T-helper 1 cell (primary cell): ENCODE measurements at places on chromosomes 6 and 20.

DNA sequence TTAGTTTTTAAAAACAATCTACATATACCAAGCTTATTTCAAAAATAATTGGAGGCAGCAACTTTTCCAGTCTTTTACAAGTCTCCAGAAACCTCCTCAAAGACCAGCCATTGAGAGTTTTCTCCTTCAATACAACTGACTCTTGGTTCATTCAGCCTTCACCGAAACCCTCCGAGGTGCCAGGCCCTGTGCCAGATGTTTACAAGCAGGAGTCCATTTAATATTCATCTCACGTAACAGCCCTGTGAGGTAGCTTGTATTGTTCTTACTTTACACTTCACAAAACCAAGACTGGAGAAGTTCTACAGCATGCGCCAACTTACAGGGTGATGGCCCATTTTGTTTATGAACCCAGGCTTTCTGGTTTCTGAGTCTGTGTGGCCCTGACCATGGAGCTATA, 5.5 kb upstream of the NEDD9 start:
- no peak for DNase-seq

DNA sequence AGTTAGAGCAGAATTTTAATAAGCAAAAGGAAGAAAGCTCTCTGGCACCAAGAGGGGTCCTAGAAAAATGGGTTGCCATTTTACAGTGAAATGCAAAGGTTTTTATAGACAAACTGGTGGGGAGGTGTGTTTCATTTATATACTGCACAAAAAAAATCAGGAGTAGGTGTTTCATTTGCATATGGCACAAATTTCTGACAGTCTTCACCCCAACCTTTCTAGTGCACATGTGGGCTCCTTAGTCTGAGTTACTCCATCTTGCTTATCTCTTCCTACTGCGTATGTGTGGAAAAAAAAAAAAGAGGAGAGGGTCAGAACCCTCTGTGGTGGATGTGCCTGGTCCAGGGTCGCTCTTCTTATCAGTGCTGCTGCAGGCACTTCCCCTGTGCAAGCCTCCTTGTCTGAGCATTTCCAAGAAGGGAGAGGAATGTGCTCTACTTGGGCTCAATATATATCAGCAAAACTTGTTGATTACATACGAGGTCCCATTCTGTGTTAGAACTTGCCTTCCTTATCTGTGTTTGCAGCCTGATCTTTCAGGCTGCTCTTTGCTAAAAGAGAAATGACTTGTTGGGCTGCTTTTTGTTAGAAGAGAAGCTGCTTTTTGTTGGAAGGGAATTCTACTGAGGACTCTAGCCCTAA, 59.0 kb upstream of the MRAP2 start:
- no peak for DNase-seq

DNA sequence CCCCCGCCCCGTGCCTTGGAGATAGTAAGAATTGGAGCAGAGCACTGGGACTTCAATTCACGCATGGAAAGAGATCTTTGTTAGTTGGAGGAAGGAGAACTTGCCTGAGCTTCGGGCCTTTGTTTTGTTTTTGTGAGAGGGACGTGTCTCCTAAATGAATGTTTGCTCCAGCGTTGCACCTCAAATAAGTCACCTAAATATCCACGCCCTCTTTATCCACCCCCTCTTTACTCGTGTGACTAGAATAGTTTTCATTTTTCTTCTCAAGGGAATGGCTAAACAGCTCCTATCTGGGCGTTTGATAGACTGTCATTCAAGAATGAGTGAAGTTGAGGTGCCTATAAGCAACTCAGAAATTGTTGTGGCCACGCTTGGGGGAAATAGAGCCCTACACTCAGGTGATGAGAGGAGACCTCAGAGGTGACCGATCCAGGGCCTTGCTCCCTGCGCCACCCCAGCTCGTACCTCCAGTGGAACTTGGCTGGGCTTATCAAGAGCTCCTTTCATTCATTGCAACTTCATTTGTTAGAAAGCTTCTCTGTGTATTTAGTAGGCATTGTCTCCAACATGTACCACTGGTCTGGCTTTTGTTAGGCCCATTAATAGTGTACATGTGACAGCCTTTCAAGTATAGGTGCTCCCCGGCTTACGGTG, 861 bp downstream of the PCMTD2 start:
- no peak for DNase-seq

GRCh38 chr6:101845172-101845571, 451.7 kb downstream of the GRIK2 start:
- DNase-seq, result no peak

DNA sequence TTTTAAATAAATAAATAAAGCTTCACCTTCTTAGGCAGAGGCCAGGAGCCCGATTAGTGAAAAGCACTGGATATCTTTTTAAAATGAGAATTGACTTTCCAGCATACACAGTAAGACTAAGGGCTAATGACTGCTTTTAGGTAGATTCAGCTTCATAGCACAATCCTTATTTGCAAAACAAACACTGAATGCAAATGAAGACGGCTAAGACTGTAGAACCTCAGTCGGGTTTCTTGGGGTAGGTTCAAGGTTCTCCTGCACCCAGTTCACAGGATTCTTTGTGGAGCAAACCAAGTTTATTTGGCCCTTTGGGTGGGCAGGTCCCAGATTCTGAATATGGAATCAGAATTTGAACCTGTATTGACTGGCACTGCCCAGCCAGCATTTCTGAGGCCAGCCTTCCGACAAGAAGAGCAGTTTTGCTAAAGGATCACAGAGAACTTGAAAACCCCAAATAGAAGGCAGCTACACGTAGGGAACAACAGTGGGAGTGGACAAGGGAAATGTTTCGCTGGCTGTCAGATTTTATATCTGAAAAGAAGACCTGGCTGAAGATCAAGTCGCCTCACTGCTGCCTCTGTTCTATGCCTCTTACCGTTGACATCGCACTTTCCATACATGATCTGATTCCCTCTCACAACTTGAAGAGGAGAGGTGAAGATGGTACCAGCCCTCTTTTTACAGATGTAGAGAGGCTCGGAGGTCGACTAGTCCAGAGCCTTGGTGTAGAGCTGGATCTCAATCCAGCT, 8.2 kb downstream of the TRERF1 start:
- no peak for DNase-seq

- DNase-seq, result no peak
Measured at GRCh38 chr6:23712756-23713155, 413.3 kb upstream of the NRSN1 start.

DNA sequence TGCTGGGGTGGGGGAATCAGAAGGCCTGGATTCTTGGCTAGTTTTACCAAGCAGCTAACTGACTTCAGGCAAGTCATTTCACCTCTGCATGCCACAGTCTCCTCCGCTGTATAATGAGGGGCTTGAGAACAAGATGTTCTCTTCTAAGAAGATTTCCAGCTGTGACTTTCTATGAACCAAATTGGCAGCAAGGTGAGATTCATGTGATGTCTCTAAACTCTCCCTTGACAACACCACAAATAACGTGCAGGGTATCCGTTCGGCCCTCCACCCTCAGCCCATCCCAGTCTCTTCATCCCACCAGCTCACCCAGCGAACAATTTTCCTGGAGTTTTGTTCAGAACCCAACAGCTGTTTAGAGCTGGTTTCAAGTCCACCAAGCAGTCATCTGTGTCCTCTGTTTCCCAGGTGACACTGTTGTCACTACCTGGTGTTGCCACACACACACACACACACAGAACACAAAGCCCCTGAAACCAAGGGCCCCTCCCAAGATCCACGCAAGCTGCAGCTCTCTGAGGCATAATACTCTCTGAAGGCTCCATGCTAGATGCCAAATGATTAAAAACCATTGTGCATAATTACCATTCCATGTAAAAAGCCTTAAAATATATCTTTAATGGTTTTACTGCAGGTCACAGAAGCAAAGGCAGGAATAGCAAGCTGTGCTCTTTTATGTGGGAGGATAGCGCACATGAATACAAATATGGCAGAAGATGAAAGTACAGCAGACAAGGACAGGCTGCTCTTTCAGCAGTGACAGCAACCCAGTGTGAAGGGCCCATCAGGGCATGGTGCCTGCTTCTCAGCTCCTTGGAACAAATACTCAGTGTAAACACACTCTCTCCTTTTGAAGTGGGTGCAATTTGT, 48.2 kb downstream of the ARHGAP18 start:
- DNase-seq, result no peak

DNA sequence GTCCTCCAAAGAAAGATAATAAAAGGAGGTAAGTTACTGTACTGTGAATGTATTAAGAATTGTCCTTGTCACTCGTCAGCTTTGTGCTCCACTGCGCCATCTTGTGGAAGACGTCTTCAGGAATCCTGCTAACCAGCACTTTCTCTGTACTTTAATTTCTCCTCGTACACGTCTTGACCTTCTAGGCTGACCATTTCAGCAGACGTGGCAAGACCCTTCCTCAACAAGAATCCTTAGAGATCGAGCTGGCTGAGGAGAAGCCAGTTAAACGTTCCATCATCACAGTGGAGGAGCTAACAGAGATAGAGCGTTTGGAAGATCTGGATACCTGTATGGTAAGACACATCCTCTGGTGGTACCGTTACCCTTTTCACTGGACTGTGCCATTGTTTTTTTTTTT, 95.5 kb upstream of the SCGN start:
- peak; percentile 46 for DNase-seq

- no peak for DNase-seq
Measured at GRCh38 chr20:1870792-1871550, 24.2 kb upstream of the SIRPA start.

GRCh38 chr20:11776687-11777086, 141.0 kb upstream of the BTBD3 start:
- no peak for DNase-seq

- no peak for DNase-seq
Measured at GRCh38 chr6:73955800-73956199, 259.8 kb downstream of the CD109 start.

DNA sequence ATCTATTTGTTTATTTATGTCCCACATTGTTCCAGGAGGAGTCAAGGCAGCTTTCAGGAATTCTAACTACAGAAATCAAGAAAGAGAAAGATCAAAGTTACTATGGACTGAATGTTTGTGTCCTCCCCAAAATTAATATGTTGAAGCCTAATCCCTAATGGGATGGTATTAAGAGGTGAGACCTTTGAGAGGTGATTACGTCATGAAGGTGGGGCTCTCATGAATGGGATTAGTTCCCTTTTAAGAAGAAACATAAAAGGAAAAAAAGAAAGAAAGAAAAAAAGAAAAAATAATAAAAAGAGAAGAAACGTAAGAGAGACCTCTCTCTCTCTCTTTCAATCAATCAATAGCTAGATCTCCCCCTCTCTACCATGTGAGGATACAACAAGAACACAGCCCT, 44.7 kb upstream of the TOP1 start:
- no peak for DNase-seq

DNA sequence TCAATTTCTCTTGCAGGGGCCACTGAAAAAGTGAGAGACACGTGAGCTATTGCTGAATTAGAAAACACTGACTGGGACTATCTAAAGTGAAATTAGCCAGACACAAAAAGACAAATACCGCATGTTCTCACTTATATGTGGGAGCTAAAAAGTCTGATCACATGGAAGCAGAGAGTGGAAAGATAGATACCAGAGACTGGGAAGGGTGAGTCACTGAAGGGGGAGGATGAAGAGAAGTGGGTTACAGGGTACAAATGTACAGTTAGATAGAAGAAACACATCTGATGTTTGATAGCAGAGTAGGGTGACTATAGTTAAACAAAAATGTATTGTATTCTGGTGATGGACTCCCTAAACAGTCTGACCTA, 13.4 kb downstream of the CST3 start:
- no peak for DNase-seq
